ENCODE measurements at places on chromosomes 5 and 9.

DNA sequence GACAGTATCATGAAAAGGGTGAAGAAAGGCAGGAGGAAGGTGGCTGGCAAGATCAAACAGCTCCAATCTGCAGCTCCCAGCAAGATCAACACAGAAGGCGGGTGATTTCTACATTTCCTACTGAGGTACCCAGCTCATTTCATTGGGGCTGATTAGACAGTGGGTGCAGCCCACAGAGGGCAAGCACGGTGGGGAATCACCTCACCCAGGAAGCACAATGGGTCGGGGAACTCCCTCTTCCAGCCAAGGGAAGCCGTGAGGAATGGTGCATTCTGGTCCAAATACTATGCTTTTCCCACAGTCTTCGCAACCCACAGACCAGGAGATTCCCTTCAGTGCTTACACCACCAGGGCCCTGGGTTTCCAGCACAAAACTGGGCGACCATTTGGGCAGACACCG, 66.8 kb downstream of the CAMSAP1 start:
- no peak for DNase-seq

GRCh38 chr9:114249424-114250234, 73.3 kb upstream of the ORM1 start:
- no peak for DNase-seq

DNA sequence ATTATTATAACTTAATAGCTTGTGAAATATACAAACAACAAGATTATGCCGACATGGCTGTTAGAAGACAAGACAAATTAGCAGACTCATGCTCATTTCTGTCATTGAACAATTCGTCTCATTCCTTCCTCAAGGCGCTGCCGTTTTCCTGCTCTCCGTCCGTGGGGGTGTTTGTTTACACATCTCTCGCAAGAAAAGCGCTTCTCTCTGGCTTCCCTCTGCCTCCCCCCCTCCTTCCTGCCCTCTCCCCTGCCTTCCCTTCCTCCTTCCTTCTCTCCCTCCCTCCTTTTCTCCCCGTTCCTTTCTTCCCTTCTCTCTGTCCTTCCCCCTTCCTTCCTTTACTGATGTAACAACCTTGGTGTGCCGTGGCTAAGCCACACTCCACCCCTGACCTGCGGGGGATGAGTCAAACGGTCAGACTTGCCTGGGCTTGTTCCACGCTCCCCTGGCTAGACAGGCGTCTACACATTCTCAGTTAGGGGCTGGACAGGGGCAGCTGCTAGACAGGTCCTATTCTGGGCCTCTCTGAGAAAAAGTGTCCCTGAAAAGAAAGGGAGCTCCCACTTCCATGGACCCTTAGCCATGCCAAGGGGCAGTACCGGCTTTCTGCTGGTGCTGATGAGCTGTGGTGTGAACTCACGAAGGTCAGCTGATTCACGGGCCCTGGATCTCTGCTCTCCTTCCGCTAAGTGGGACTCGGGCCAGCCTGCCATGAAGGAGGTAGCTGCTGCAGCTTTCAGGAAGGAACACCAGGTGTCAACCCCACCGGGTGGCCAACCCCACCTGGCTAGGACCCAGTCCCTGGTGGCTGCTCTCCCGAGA, 32.0 kb upstream of the SPTLC1 start:
- DNase-seq, result no peak

- DNase-seq, result no peak
Measured at GRCh38 chr9:127897193-127897692, 2.2 kb downstream of the ST6GALNAC6 start.

- no peak for DNase-seq
Measured at GRCh38 chr9:86486891-86487837, 133.0 kb upstream of the TUT7 start.

DNA sequence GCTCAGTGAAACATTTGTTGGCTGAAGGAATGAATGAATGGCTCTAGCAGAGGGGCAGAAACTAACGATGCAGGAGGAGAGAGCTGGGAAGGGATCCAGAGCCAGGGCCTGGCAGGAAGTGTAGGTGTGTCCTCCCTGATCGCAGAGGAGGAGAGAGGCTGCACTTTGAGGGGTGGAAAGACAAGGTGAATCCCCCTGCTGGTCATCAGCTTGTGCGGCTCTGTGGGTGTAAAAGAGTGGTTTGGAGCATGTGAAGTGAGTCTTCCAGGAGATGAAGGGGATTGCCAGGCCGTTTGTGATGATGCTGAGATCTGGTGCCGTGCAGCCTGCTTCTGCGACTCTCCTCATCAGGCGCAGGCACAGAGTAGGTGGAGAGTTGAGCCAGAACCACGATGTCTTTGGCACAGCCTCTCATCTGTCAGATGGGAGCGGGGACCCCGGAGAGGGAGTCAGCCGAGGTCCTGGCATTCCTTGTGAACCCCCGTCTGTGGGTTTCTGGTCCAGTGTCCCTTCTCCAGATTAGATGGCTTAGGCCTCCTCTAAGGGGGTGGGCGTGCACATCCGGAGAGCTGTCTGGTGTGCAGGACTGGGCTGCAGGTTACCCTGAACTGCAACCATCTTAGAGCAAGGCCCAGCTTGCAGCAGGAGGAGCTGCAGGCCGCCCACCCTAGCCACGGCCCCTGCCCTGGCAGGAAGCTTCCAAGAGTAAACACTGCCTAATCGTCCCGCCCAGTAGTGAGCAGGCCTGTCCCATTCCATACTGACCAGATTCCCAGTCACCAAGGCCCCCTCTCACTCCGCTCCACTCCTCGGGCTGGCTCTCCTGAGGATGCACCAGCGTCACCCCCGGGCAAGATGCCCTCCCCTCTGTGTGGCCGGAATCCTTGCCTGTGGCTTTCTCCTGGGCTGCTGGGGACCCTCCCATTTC, at the start of gene ADAMTS13:
Gene ADAMTS13, plus strand, starts transcription at position 753 of the 928 bp plus-strand sequence. Its CDS starts 77 bp downstream, at position 830.
- no peak for DNase-seq

DNA sequence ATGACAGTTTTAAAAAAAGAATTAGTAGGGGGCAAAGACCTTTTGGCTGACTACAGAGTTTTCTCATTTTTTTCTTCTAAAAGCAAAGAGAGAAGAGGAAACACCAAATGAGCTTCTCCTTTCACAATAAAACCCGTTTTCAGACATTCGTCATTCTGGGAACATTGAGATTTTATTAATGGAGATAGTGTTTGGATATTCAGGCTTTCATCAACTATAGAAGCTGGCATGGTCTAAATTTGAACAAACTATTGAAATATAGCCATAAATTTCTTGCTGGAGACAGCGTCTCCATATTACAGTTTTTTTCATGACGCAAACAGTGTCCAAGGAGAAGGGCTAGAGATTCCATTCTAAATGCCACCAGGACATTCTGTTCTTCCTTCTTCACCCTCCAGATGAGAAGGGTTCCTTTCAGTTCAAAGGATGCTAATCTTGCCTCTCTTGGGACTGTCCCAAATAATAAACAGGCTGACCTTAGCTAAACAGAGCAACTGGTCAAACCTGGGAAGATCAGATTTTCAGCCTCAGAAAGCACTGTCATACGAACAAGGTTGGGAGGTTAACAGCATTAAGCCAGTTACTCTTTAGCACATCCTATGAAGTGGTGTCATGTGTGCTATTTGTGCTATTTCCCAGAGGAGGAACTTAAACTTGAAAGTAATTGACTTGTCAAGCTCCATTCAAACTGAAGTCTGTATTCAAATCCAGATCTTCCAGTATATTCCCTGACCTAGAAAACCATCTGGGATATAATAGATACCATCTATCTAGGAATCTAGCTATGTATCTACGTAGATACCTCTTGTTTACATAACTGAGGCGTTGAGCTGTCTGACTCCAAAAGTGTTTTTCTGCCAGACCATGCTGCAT, 125.6 kb downstream of the LPAR1 start:
- no peak for DNase-seq

- DNase-seq, result no peak
Measured at GRCh38 chr9:131606896-131607567, 61.7 kb downstream of the PRRT1B start.

GRCh38 chr9:137575364-137575715, 3.4 kb downstream of the DPH7 start:
- no peak for DNase-seq

DNA sequence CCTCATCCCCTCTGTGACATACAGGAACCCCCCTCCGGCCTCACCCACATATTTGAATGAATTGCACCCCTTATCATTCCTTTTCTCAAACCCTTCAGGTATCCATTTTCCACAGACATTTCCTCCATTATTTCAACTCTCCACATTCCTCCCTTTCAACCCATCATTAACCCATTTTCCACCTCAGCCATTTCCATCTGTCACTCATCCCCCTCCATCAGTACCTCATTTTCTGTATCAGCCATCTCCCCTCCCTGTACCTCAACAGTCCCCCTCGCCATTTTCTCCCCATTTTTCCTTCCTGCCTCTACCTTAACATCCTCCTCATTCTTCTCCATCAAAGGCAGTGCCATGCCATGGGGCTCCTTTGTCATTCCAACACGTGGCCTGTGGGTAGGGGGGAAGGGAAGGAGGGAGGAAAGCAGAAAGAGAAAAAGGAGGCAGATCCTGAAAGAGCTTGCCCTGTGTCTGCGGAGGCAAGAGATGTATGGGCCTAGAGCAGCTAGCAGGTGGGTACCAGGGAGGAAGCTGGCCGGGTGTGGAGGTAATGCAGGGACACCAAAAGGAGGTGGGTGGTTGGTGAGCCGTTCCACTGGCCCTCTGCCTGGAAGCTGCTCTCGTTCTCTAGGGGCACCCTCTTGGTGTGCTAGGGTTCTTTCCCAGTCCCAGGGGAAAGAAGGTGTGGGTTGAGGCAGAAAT, 1.5 kb downstream of the DNAJB5 start:
- no peak for DNase-seq

- DNase-seq, result no peak
Measured at GRCh38 chr9:72534931-72535330, 13.5 kb downstream of the TMC1 start.

GRCh38 chr5:32942225-32942989, 231.3 kb downstream of the NPR3 start:
- DNase-seq, result no peak

GRCh38 chr9:137286975-137287383, 9.5 kb downstream of the TOR4A start:
- no peak for DNase-seq

DNA sequence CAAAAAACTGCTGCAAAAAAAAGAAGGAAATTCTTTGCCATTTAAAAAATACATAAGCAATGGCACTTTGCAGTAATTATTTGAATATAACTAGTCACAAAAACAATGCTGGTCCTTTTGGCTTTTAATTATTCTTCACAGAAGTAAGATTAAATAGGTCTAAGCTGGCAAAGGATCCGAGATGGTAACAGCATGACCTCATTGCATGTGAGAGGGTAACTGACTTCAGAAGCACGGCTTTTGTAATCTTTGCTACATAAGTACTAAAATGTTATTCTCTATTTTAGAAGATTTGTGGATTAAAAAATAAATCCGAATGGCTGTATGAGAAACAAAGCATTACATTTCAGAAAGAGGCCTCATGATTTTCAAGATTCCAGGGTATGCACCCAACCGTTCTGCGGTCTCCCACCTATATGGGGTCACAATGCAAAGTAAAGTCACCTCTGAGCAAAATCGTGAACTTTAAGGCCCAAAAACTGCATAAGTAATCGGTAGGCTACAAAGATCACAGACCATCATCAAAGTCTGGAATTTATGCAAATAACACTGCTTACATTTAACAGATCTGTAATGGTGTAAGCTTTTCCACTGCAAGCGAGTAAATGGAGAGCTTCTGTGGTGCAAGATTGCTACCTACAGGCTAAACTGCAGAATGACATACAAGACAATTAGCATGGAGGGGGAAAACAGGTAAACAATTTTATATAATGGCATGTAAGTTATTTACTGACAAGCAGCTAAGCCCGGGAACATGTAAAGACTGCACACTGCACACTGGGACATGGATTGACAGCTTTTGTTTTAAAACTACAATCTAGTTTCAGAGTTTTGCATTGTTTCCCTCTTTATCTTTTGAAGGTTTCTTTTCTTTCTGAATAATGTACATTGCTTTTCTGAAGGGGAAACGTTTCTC, 231.6 kb downstream of the SLF1 start:
- DNase-seq, result peak; percentile 2

DNA sequence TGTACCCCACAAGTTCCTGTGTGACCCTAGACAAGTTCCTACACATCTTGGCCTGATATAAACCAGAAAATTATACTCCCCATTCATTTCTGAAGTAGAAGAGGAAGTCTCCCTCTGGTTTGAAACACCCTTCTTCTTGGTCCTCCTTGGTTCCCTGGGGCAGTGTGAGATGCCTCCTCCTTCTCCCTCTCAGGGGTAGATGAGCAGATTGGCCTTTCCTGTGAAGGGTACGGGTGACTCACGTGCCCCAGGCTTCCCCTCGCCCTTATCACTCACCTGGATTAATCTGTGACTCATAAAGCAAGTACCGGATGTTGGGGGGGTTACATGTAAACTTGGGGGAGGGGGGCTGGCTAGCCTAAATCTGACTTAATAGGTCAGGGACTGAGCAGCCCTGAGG, 11.1 kb upstream of the AQP3 start:
- DNase-seq, result peak; percentile 41

- no peak for DNase-seq
Measured at GRCh38 chr5:148394587-148395019, 10.8 kb downstream of the FBXO38 start.

DNA sequence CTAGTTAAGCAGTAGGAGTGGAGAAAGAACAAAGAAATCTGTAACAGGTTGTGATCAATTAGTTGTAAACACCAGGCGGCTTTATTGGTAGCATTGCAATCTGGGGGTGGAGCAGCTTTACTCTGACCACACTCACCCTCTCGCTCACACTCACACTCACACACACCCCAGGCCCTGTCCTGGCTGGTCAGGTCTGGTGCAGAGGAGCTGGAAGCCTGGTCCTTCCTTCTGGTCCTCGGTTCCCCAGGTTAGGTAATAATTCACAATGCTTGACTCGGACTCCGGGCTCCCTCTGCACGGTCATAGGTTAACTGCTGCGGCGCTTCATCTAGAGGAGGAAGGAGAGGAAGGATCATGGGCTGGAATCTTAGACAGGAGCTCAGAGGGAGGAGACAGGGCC, 1.6 kb downstream of the CCL19 start:
- DNase-seq, result no peak

DNA sequence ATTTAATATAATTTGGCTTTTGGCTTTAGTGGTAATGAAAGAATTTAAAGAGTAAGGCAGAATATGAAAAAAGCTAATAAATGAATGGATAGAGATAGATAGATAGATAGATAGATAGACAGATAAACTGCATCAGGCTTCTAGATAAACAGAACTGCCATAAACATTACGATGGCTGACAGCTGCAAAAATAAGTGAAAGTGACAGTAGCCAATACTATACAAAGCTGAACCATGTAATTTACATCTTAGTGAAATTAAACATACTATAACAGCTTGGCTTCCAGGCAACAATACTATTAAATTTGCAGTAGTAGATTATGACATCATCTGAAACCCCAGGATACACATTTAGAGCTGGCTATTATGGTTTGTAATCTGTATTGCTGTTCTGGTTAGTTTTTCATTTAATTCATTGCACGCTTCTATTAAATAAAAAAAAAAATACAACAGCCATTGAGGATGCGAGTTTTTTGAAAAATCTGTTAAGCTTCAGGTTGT, 1354.8 kb downstream of the PTPRD start:
- no peak for DNase-seq
